ENCODE measurements at places on chromosomes 5 and 9.

GRCh38 chr9:15570769-15571168 is 17.9 kb downstream of the CCDC171 start:
- no peak for DNase-seq

DNA sequence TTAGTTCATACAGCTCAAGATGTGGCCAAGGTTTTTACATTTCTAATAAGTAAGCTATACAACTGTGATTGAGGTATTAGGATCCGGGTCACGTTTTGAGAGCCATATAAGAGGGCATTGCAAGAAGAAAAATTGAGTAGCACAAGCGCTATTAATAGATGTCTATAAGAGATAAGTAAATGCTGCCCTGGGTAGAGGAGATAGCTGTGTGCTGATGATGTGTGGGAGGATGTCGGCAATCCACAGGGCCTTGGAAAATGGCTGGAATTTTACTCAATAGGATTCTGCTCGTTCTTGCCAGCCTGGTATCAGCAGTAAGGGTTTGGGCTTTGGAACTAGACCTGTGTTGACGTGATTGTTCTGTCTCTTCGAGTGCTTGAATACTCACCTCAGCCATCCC is 41.6 kb downstream of the CSF1R start:
- DNase-seq = no peak

DNA sequence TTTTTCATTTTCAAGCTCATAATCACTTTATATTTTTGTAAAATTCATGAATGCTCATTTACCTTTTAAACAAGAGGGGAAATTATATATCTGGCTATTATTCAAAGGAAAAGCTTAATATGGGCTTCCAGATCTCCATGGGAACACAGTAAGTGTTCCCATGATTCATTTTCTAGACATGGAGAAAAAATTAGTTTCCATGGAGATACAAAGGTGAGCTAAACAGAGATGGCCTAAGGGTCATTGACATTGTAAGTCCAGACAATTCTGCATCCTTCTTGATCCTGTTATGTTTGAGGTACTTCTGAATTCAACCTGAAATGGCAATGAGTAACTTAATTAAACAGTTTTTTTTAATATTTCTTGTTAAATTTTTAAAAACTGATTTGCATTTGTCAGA is 341.4 kb upstream of the PRR16 start:
- DNase-seq = no peak

DNA sequence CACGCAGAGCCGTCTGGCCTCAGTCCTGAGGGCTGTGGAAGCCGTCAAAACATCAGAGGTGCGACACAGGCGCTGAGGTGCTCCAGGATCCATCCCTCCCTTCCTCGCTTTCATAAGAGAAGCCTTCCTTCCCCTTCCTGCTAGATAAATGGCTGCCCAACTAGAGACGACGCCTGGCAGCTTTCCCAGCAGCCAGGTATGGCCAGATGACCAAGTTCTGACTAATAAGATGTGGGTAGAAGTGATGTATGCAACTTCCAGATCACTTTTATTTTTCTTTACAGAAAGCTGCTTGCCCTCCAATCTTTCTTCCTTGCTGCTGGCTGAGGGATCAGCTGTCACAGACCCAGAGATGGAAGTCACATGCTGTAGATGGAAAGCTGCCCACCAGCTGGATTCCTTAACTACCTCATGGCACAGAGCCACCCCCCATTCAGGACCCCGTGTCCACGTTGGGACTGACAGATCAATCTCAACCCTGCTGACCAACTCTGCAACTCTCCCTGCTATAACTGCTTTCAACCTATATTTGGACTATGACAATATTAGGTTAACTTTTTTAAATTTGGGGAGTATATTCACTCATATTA is 8.8 kb downstream of the MAPK9 start:
- no peak for DNase-seq

DNA sequence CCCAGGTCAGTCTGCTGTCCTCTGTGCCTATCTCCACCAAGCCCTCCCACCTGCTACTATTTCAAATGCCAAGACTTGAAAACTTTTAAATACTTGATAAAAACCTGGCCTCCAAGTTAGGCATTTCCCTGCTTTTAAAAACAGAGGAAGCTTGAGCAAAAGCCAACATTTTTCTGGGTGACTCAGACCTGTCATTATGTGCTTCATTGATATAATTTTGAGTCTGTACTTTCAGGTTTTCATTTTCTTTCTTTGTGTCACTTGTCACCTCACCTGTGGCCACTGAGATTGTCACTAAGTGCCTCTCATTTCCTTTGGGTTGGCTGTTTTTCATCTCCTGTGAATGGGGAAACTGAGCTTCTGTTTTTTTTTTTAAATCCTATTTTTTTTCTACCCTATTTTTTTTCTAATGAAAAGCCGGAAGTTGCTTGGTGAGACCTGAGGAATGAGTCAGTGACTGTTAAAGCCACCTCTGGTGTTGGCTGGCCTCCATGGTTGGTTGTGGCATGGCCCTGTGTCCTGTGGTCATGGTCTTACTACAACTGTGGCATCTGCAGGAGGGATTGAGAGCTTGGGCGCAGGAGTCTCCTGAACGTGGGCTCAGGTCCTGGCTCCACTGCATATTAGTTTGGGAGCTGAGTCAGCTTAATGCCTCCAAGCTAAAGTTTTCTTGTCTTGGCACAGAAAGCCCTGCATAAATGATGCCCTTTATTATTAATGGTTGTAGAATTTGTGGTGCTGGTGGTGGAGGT is 56.7 kb downstream of the ARHGAP26 start:
- DNase-seq = no peak

- DNase-seq = no peak
Observed at GRCh38 chr9:87497080-87497603, 525 bp upstream of the DAPK1 start.

- DNase-seq = no peak
Observed at GRCh38 chr5:111234125-111234524, 9.9 kb downstream of the CAMK4 start.

DNA sequence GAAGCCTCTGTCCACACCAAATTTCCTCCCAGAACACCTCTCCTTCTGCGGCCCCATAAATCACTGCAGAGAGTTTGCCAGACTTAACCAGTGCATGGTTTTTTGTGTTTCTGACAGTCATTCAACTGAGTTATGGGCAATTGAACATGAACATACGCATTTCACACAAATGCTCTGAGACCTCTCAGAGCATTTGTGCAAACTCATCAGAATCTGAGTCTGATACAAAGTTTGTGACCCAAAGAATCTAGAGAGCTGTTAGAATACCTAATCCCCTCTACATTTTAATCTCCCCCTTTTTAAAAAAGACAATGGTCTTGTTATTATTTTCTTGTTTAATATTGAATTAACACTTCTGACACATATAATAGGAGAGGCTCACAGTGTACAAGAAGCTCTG is 416.9 kb upstream of the SMARCA2 start:
- no peak for DNase-seq

- no peak for DNase-seq
Observed at GRCh38 chr9:106438928-106439327, 424.0 kb upstream of the ZNF462 start.

GRCh38 chr9:98583417-98583816 is 125.3 kb downstream of the GABBR2 start:
- no peak for DNase-seq

DNA sequence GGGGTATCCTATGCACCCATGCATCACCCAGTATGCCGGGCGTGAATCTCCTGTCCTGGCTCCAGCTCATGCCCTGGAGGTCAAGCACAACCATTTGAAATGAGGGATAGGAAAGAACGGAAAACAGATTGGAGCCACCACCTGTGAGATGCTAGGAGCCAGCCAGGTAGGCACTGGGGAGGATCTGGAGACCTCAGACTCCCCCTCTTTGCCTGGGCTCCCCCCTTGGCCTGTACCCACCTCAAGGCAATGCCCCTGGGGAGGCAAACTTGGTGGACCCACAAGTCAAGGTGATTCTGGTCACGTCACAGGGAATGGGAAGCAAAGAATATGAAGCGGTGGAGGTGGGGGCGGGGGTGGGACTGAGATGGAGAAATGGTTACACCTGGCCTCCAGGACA is 92.6 kb downstream of the PAX5 start:
- DNase-seq = no peak

GRCh38 chr5:51201024-51201423 is 182.2 kb upstream of the ISL1 start:
- DNase-seq = no peak

DNA sequence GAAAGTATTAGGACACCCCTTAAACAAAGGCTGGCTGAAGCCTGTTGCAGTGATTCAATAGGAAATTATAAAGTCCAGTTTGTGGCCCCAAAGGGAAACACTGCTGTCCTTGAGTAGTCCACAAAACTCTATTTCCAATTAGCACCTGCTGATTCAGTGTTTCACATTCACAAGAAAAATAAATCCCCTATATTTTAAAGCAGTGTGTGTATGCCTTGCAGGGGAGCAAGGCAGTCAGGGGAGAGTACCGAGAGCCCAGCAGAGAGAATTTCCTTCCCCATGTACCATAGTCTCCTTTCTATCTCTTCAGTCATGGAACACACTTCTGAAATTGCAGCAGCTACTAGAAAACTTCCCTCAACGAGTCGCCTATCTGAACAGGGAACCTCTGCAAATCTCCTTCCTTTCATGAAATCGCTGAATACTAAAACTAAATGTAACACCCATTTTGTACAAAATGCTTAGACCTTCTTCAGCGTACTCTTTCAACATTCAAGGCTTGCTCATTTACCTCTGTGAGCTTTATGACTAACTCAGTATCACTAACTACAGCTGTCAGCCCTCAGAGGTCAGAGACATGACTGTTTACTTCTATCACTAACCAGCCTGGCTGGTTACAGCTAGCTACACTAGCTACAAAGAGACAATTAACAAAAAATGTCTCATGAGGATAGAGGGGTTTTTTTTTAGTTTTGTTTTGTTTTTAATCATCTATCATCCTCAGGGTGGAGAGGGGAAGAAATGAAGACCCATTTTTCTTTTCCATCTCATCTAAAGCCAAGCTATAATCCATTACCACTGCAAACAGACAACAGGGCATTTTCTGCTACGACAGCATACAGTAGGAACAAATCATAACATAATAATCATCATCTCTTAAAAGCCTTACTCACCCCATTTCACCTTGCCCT is 188.7 kb downstream of the EBF1 start:
- no peak for DNase-seq

- no peak for DNase-seq
Observed at GRCh38 chr9:106830527-106831150, 32.3 kb upstream of the ZNF462 start.

DNA sequence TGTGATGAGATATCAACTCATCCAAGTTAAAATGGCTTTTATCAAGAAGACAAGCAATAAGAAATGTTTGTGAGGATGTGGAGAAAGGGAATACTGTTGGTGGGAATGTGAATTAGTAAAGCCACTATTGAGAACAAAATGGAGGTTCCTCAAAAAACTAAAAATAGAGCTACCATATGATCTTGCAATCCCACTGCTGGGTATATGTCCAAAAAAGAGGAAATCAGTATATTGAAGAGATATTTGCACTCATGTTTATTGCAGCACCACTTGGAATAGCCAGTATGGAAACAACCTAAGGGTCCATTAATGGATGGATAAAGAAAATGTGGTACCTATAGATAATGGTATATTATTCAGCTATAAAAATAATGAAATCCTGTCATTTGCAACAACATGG is 25.1 kb downstream of the PPIP5K2 start:
- no peak for DNase-seq

DNA sequence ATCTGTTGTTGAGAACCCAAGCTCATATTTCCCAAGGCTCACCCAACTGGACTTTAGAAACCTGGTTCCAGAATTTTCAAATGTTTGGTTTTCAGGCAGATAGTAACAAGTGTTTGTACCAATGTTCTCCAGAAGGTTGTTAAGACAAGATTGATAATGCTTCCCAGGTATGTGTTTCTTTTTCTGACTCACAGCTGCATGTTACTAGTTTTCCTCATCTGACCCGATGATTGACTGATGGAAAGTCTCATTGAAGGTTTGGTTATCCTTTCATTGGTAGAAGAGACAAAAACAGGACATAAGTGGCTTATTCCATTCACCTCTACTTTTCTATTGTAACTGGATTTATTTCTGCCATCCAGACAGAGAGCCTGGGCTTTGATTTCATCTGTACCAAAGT is 10.4 kb downstream of the BASP1 start:
- DNase-seq = no peak

GRCh38 chr5:164680812-164681520 is 1175.5 kb downstream of the MAT2B start:
- no peak for DNase-seq

DNA sequence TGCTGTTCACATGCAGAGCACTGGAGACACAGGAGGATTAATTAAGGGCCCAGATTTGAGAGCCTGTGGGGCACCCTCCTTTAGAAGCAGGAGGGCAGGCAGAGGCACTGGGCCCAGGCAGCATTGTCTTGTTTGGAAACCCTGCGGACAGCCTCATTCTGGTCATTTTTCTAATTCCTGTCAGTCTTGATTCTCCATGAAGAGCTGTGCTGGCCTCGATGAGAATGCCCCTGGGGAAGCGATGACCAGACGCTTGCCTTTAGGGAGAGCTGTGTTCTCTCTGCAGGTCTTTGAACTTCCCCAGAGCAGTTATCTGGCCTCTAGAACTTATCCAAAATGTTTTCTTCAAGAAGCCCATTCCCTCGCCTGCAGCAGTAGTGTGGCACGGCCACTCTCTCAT is 117.8 kb upstream of the PTCH1 start:
- no peak for DNase-seq

- no peak for DNase-seq
Observed at GRCh38 chr5:11719888-11720481, 184.3 kb downstream of the CTNND2 start.

DNA sequence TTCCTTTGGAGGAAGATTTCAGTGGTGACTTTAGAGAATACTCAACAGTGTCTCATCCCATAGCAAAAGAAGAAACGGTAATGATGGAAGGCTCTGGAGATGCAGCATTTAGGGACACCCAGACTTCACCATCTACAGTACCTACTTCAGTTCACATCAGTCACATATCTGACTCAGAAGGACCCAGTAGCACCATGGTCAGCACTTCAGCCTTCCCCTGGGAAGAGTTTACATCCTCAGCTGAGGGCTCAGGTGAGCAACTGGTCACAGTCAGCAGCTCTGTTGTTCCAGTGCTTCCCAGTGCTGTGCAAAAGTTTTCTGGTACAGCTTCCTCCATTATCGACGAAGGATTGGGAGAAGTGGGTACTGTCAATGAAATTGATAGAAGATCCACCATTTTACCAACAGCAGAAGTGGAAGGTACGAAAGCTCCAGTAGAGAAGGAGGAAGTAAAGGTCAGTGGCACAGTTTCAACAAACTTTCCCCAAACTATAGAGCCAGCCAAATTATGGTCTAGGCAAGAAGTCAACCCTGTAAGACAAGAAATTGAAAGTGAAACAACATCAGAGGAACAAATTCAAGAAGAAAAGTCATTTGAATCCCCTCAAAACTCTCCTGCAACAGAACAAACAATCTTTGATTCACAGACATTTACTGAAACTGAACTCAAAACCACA is 67.4 kb downstream of the VCAN start:
- DNase-seq = no peak

- DNase-seq = no peak
Observed at GRCh38 chr5:176392526-176392925, 4.0 kb downstream of the HIGD2A start.
